ENCODE measurements at places on chromosomes 6 and 20. TPM values are rescaled to one million over a fixed set of nuclear protein-coding genes. Genes with fewer than 3 reads are reported as not detected.

SSR1 gene
- 50.2 TPM for total RNA-seq

GATA5 gene
- not detected for total RNA-seq

DEFB132 gene
- total RNA-seq, result not detected

DNA sequence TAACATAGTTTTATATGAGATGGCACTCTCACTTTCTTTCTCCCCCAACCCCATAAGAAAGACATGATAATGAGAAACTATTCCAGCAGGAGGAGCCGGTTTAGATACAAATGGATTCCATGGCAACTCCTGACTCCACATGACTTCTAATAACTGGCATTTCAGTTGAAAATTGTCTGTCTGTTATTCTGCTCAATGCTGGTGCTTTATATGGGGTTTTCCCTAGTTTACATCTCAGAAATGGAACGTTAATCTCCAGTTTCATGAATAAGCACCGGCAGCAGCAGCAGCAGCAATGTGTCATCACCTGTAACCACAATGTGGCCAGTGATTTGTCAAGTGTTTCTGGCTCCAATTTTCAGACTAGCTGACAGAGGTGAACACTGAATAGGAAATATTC lies 8.0 kb upstream of the SIM1 start:
- DNase-seq, result no peak

GRCh38 chr20:51526106-51526470 lies 16.4 kb downstream of the NFATC2 start:
- no peak for DNase-seq

DNA sequence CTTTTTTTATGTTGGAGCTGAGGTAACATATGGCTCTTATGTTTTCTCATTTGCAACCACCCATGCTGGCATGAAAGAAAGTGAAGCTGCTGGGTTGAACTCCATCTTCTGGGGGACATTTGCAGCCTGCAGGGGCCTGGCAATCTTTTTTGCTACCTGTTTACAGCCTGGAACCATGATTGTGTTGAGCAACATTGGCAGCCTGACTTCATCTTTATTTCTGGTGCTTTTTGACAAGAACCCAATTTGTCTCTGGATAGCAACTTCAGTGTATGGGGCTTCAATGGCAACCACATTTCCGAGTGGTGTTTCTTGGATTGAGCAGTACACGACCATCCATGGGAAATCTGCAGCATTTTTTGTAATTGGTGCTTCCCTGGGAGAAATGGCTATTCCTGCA lies 179.0 kb downstream of the SLC16A10 start:
- DNase-seq, result no peak

DNA sequence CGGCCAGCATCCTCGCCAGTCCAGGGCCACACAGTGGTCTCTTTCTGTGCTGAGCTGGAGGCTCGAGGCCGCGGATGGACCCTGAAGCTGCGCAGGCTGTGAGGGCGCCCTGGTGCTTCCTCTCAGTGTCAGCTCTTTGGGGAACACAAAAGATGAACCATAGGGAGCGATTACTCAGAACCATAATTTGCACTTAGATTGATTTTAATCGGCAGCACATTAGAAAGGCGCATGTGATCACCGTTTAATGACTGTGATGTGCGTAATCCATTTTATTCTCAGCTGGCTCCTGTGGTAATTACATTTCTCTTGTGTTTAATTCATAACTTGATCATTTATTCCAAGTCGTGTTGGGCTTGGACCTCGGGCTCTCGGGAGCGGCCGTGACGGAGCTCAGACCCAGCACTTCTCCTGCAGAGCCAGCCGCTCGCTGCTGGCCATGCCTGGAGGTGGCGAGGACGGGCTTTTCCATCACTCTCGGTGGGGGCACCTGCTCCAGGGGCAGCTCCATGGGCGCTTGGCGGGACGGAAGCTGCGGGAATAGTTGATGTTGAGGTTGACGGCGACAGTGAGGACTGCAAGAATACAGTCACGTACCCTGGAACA lies 25.6 kb upstream of the NTSR1 start:
- DNase-seq, result no peak

DNA sequence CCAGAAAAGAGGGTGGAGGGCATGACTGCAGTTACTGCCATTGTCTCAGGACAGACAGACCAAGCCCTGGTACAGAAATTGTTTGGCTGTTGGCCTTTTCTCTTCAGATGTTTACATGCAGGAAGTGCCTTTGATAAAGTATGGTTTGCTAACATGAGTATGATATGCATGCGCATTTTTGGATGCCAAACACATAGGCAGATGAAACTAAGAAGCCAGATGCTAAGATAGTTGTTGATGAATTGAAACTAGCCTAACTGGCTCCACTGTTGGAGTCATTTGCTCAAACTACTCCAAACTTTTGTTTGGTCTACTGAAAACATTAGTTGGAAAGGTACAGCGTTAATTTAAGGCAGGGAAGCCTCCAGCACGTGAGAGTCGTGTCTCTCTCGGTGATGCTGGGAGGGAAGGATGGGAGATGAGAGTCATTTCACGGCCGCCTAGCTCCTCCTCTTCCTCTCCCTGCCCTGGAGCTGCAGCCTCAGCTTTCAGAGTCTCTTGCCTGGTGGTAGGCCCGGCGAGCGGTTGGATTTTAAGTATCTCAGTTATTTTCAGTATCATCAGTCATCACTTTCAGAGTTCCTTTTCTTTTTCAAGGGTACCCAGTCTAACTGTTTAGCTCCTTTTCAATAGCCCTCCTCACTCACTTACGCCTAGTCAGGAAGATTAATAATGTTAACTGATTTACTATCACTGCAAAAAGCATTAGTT lies 29.7 kb downstream of the RREB1 start:
- no peak for DNase-seq

Measured in SJCRH30 (cell line).